ENCODE measurements at places on chromosomes 5 and 9. TPM values are rescaled to one million over a fixed set of nuclear protein-coding genes. Genes with fewer than 3 reads are reported as not detected.

Gene IFNB1
- total RNA-seq = not detected

Gene ADAMTS16
- total RNA-seq = 3.9 TPM

Gene SPATA31A3
- not detected for total RNA-seq

Gene PLPPR1
- not detected for total RNA-seq

Gene PPP1R26
- total RNA-seq = 31.9 TPM

Gene FBP2
- not detected for total RNA-seq

Gene SOHLH1
- not detected for total RNA-seq

Gene TMEM252
- total RNA-seq = not detected

Gene SHOC1
- not detected for total RNA-seq

Gene NRARP
- 0.90 TPM for total RNA-seq

Gene ZNF883
- total RNA-seq = 4.7 TPM

Gene PCA3
- total RNA-seq = not detected

Gene DND1
- total RNA-seq = 1.8 TPM

Gene FRRS1L
- total RNA-seq = not detected

Gene WDR55
- 41.4 TPM for total RNA-seq

Gene GLDC
- 5.5 TPM for total RNA-seq

Gene QRFP
- not detected for total RNA-seq

Gene TEK
- total RNA-seq = 0.26 TPM

Gene OTULINL
- total RNA-seq = 7.1 TPM

Gene SLC35A4
- 24.9 TPM for total RNA-seq

Gene AKNA
- total RNA-seq = 4.2 TPM

Gene SPATA31D4
- not detected for total RNA-seq

Gene NOXA1
- total RNA-seq = 0.10 TPM

Gene NTRK2
- not detected for total RNA-seq

Gene TMC1
- total RNA-seq = not detected

Gene ADAMTS13
- 0.07 TPM for total RNA-seq

Data from HT1080 (cell line).